ENCODE measurements at places on chromosomes 5 and 9.

GRCh38 chr9:83034587-83034986, 28.4 kb downstream of the RASEF start:
- DNase-seq: no peak

GRCh38 chr9:137696136-137696925, 77.5 kb downstream of the EHMT1 start:
- DNase-seq: no peak

- DNase-seq: no peak
Observed at GRCh38 chr9:80125731-80126264, 554.0 kb downstream of the TLE4 start.

DNA sequence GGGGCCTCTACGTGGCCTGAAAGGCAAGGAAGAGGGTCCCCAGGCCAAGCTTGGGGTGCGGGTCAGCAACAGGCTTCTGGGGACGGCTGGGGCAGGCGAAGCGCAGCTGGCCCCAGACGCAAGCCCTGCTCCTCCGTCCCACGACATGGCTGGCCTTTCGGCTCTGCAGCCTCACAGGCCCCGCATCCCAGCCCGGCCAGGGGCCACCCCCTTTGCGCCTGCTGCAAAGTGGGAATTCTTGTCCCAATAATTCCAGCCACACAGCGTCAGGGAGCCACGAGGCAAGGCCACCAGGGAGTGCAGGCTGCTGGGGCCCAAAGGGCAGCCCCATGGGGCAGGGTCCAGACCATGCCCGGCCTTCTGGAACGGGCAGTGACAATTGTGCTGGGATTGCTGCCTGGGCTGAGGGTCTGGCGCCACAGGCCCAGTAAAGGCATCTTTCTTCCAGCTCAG, 1.1 kb upstream of the ENTPD2 start:
- DNase-seq: no peak

DNA sequence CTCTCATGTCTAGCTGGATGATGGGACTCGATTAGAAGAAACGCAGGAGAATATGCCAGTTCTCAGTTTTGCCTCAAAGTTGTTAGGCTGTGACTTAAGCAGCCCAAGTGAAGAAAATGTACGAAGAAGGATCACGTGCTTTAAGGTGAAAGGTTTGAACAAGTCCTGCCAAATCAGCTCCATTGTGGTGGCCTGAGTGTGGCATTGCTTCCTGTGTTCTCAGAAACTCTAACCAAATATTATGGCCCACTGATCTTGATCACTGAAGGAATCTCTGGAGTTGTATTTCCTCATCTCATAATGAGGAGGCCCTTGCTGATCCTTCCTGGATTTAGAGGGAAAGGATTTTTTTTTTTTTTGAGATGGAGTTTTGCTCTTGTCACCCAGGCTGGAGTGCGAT, 44.0 kb downstream of the OTULIN start:
- peak; percentile 39 for DNase-seq

- DNase-seq: no peak
Observed at GRCh38 chr5:41410737-41411136, 99.7 kb downstream of the PLCXD3 start.

Data from activated CD4-positive, alpha-beta T cell treated with anti-CD3 and anti-CD28 coated beads, Interleukin-10, Interleukin-2, amounts not matched to agents 100 ng/mL and 50 ng/mL, durations not matched to agents 16 hours and 8 hours (primary cell).